ENCODE measurements at places on chromosomes 5 and 9.
A peak's percentile ranks its signal among the peaks of the same experiment; 100 is the strongest.

DNA sequence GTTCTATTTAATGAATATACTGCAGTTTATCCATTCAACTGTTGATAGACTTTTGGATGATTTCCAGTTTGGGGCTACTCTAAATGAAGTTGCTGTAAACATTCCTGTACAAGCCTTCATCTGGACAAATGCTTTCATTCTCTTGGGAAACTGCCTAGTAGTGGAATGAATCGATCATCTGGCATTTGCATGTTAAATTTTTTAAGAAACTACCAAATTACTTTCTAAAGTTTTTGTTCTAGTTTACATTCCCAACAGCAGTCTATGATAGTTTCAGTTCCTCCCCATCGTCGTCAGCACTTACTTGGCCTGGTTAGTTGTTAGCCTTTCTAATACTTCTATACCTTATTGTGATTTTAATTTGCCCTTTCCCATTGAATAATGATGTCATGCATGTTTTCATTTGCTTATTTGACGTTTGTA, 306.3 kb downstream of the FER start:
- DNase-seq: peak; percentile 77

GRCh38 chr9:136614967-136615623, 47.6 kb upstream of the EGFL7 start:
- DNase-seq: no peak

DNA sequence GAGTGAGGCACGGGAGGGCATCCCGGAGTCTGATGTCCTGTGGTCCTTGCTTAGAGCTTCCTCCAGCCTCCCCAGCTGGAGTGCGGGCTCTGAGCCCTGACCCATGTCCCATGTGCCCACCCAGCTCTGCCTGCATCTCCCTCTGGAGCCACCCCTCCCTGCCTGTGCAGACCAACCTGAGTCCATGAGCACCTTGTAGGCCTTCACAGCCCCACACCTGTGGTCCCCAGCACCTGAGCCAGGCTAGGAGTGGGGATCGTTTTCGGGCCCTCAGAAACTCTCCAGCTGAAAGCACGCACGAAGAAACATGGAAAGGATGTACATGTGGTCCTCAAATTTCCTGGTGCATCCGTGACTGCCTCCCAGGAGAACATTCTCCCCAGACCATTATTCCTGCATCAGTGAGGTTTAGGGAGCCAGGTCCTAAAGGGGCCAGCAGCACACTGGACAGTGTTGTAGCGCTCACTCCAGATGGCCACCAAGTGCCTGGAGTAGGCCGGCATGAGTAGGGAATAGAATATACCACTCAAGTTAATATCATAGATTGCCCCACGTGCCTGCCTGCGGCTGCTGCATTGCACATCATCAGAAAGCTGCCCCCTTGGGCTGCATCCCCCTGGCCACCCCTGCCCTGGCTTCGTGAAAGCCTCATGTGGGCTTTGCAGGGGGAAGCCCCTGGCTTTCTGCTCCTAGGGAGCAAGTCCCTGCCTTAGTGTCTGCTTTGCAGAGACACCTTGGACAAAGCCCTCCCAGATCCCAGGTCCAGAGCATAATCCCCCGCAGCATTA, 80.6 kb downstream of the WNK2 start:
- no peak for DNase-seq

DNA sequence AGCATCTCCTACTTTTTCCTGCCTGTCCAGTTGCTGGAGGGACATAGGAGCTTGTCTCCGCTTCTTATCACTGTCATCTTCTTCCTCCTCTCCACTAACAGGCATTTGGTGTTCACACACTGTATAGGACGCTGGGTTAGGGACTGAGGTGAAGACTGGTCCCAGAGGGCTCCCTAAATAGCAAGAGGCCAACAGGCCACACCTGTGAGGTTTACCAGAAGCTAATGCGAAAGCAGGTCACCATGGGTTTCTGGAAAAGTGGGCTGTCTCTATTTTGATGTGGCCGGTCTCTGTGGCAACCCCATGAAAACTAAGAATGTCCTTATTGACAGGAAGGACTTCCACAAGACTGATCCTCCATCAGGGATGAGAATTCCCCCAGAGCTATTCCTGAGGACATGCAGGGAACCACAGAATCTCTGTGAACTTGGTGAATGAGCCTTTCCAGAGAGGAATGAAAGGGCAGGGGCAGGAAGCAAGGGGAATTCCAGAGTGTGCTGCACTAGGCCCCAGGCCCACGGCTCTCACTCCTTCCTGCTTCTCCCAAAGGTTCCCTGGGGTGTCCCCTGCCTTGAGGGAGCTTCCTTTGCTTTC, 61.7 kb downstream of the DAP start:
- no peak for DNase-seq

DNA sequence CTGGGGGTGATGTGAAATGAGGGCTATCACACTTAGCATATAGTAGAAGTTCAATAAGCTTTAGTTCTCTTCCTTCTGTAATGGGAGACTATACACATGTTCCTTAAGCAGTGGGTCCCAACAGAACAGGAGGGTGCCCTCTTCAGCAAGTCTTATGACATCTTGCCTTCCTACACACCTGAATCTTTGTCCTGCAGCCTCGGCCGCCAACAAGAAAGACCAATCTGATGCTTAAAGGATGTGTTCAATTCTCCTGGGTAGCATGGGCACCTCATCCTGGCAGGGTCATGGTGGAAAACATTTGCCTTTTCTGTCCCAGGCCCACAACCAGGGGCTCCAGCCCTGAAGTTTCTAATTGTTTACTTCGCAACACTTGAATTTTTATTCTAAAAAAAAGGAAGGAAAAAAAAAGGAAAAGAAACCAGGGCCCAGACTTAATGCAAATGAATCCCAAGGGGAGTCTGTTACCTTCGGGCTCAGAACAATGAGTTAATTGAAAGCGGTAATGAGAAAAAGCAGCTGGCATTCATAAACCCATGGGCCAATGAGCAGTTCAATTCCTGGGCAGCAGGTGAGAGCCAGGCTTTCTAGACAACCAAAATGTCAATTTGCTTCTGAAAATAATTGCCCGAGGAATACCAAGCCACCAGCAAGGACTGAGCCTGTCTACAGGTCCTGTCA, 26.2 kb upstream of the SMAD5 start:
- DNase-seq: no peak

DNA sequence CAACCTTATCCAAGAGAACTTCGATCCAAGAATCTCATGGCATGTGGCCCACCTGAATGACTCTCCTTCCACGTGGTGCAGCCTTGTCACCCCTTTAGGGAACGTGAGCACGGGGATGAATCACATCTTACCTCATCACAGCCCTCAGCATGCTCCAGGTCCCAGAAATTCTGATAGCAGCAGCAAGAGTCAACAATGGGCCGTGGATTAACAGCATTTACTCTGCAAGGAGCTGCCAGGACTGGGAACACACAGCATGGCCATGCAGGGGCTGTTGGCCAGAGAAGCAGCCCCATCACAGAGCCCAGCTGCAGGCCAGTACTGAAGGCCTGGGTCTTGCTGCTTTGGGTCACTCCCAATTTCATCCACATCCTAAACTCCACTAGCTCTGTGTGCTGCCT, 150.4 kb downstream of the C5orf15 start:
- DNase-seq: no peak

DNA sequence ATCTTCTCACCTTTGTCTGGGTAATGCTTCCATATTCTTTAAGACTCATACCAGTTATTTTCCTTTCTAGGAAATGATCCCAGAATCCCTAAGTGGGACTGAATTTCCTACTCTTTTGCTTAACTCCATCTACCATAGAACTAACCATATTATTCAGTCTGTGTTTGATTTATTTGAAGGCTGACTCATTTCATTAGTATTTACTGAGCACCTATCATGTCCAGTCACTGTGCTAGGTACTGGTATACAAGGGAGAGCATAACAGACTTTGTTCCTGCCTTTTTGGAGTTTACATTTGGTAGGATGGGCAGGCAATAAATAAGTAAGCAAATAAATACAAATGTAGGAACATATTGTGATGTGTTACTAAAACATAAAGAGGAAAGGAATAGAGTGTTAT, 4.3 kb downstream of the NPR2 start:
- DNase-seq: no peak

GRCh38 chr9:77680581-77680980, 32.5 kb upstream of the GNA14 start:
- DNase-seq: no peak

GRCh38 chr5:142689081-142689480, 3.2 kb upstream of the FGF1 start:
- no peak for DNase-seq

DNA sequence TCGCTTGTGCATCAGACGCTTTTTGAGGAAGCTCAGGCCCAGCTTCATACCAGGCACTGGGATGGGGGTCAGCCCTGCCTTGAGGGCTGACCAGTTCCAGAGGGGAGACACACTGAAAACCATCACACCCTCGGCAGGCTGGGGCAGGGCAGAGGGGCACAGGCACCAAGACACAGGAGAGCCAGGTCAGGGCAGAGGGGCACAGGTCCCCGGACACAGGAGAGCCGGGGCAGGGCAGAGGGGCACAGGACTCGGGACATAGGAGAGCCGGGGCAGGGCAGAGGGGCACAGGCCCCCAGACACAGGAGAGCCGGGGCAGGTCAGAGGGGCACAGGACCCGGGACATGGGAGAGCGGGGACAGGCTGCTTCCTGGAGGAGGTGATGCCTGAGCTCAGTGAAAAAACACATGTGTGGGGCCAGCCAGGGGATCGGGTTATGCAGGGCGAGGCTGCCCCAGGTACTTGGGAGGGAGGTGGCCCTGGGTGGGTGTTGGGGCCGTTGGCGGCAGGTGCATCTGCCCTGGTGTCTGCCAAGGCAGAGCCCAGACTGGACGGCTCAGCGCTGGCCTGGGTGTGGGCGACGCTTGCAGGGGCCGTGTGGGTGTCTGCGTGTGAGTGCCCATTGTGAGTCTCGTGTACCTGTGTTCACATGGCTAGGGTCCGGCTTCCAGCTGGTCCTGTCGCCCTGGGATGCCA, 15.1 kb upstream of the SLC2A6 start:
- DNase-seq: no peak

GRCh38 chr5:167071981-167072610, 1219.3 kb upstream of the WWC1 start:
- no peak for DNase-seq

DNA sequence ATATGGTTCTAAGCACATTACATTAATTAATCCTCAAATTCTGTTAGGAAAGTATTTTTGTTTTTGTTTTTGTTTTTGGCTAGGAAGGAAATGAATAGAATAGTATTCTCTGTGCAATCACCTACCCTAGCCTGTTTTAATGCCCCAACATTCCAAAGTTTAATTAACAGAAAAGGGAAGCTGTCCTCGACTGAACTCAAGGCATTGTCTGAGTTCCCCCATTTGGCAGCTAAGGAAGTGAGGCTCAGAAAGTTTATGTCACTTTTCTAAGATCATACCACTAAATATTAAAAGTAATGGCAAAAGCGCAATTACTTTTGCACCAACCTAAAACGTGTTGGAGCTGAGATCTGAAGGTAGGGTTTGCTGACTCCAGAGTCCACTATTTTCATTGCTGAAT, 59.8 kb downstream of the FGF1 start:
- no peak for DNase-seq

DNA sequence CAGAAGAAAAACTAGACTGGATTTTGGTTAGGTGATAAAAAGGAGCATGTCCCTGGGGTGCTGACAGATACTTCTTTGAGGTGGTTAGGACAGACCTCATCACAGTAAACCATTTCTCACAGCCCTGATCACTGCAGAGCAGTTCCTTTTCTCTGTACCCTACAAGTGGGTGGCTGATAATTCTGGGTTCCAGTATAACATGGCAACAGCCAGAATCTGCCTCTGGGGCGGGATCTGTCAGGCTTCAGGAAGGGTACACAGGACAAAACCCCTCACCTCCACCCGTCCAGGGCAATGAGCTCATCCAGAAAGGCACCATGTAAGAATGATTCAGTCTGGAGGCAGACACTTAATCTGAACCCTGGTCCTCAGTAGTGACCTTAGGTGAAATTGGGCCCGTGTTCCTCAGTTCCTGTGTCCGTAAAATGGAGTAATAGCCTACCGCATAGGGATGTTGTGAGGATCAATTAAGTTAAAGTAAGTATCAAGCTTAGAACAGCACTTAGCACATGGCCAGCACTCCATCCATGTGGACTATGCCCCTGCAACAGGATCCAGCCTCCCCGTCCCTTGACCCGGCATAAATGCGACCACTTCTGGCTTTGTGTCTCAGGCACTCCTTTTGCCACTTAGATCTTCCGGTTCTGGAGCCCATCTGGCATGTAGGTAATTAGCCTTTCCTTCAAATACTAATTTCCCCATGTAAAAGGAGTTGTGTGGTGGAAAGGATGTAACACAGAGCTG, 129.2 kb downstream of the LHFPL2 start:
- no peak for DNase-seq

GRCh38 chr9:14189146-14189545, 124.8 kb downstream of the NFIB start:
- DNase-seq: no peak

GRCh38 chr5:43097701-43098449, 22.8 kb upstream of the ZNF131 start:
- no peak for DNase-seq

DNA sequence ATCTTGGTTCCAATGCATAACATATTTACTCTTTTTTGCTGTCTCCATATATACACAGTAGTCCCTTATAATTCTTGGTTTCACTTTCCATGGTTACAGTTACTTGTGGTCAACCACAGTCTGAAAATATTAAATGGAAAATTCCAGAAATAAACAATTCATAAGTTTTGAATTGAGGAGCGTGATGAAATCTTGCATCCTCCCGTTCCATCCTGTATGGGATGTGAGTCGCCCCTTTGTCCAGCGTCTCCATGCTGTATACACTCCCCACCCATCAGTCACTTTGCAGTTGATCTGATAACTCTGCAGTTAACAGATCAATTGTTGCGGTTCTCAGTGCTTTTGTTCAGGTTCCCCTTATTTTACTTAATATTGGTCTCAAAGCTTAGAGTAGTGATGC, 11.5 kb upstream of the FAF2 start:
- DNase-seq: no peak
